Stimulated activated CD8-positive, alpha-beta memory T cell treated with anti-CD3 and anti-CD28 coated beads, Interleukin-2, amount 100 ng/mL, for 48 hours (primary cell): ENCODE measurements at places on chromosomes 16 and 17.

- DNase-seq, result no peak
Measured at GRCh38 chr17:32903774-32904673, 23.9 kb upstream of the TMEM98 start.

GRCh38 chr17:37405955-37406634 is 541 bp downstream of the ACACA start:
- no peak for DNase-seq

DNA sequence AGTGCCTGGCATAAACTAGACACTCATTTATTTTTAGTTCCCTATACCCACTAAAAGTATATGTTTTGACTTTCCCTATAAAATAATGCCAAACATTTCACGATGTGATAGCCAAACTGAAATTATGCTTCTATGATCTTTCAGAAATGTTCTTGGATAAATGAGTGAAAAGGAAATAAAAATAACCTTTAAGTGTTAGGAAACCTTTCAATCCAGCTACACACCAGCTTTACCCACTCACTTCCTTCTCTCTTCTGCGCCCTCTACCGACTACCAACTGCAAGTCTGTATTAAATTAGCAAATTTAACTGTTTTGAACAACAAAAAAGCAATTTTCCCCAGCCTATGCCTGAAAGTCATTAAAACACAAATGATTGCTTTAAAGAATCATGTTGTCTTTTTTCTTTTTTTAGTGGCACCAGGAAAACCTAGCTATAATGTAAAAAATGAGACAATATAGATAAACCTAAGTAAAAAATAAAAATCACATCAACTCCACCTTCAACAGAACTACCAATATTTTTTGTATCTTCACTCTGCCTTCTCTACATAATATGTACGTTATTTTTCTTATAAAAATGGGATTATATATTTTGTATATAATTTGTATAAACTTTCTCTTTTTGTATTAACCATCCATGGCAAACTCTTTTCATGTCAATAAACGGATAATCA is 13.2 kb upstream of the TMEM100 start:
- DNase-seq, result peak; percentile 1

GRCh38 chr17:49063652-49064051 is 66.5 kb downstream of the IGF2BP1 start:
- no peak for DNase-seq

GRCh38 chr17:36085765-36086164 is 4.2 kb downstream of the CCL3 start:
- no peak for DNase-seq

DNA sequence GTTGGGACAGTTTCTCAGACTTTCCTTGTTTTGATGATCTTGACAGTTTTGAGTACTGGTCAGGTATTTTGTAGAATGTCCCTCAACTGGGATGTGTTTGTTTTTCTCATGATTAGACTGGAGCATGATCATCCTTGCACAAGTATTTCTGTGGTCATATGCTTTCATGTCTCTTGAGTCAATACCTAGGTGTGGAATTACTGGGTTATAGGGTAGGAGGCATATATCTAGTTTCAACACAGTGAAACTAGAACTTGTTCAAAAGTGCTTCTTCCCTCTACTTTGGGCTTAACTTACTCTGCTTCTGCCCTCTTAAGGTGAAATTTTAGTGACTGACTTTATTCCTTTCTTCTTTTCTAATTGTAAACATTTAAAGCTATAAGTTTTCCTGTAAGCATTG is 30.1 kb downstream of the IKZF3 start:
- DNase-seq, result no peak

DNA sequence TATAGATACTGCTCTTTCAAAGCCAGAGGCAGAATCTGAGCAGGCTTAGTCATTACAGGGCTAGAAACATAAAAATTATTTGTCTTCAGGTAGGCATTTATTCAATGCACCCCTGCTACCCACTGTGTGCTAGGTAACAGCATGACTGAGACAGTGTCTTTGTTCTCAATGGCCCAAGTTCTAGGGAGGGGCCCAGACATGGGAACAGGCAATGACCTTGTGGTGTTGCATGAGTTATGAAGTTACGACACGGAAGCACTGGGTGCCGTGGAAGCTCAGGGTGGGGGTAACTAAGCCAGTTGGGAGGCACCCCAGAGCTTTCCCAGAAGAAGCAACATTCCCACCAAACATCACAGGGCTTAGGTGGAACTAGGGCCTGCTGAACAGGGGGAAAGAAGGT is 87.0 kb downstream of the CPPED1 start:
- no peak for DNase-seq

- DNase-seq, result no peak
Measured at GRCh38 chr17:82096709-82097183, 1.3 kb downstream of the FASN start.

DNA sequence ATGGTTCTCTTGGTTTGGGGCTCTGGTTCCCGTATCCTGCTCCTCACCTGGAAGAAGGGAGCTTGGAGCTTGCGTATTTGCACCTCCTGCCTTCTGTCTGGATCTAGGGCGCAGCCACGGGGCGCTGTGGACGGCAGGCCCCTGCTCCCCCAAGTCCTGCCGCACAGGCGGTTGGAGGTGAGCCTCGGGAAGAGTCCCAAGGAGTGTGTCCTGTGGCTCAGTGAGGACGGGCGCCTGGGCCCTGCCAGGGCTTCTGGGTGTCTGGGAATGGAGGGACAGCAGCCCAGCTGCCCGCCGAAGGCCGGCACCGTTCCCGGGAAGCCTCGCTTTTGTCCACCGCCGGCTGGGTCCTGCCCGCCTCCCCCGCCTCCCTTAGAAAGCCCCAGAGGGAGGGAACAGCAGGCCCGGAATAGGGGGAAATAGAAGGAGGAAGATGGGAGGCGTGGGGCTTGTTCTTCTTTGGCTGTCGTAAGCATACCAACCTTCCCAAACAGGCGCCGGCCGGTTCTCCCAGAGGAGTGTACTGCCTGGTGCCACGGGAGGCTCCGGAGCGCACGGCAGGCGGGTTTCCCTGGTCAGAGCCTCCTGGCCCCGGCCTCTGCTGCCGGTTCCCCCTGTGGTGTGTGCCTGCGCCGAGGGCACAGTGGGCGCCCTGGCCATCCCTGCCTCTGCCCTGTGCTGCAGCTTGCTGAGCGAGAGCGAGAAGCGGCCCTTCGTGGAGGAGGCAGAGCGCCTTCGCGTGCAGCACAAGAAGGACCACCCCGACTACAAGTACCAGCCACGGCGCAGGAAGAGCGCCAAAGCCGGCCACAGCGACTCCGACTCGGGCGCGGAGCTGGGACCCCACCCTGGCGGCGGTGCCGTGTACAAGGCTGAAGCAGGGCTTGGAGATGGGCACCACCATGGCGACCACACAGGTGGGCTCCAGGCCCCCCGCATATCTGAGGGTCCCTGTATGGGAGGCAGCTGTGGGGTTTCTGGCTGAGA is 1.8 kb downstream of the SOX8 start:
- no peak for DNase-seq

GRCh38 chr17:45345554-45346215 is 28.9 kb upstream of the MAP3K14 start:
- DNase-seq, result no peak

DNA sequence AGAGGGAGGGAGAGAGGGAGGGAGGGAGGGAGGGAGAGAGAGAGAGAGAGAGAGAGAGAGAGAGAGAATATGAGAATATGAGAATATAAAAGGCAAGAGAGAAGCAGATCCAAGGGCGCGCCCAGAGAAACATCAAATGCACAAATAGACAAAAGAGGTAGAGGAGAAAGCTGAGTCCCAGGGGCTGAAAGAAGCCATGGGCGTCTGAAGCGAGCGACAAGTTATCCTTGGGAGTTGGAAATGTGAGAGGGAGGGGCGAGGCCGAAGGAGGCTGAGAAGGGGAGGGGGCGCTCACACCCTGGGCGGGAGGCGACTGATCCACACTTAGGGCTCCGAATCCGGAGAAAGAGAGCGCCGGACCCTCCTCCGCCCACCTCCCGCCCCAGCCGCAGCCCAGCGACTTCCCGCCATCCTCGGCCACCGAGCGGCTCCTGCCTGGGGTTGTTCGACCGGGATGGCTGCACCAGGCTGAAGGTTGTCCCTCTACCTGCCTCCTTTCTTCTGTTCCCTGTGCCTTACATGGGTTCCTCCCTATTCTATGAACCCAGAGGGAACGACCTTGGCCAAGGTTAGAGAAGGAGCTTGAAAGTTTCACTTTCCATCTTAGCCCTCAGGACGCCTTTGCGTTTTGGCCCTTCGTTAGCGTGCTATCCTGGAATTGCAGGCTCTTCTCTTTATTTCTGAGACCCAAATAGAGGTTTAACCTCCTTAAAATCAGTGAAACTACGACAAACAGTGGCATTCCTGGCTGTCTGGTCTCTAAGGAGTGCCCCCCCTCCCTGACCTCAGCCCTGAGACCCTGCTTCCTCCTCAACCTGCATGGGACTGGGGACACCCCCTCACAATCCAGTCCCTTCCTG is 21.2 kb upstream of the HOXB9 start:
- no peak for DNase-seq

GRCh38 chr17:32584792-32585191 is 98.0 kb downstream of the CDK5R1 start:
- no peak for DNase-seq

DNA sequence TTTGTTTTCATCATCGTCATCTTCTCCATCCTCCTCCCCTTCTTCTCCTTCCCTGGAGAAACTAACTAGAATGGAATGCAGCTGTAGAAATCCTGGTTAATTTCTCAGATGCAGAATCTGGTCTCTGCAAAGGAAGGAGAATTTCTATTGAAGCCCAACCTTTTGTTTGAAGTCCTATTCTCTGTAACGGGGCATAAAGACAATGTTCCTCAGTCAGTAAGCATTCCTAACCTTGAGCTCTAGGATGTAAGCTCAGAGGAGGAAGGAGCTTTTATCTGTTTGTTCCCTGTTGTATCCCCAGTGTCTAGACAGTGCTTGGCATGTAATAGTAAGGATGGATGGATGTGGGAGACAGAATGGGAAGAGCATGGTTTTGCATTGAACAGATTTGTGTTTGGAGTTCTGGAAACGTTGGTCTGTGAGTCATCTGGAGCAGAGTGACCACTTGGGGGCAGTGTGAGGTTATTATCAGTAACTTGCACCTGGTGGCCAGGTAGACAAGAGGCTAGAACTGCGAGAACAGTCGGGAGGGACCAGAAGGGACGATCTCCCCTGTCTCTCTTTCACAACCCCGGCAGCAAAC is 363.7 kb downstream of the SNX29 start:
- DNase-seq, result no peak

DNA sequence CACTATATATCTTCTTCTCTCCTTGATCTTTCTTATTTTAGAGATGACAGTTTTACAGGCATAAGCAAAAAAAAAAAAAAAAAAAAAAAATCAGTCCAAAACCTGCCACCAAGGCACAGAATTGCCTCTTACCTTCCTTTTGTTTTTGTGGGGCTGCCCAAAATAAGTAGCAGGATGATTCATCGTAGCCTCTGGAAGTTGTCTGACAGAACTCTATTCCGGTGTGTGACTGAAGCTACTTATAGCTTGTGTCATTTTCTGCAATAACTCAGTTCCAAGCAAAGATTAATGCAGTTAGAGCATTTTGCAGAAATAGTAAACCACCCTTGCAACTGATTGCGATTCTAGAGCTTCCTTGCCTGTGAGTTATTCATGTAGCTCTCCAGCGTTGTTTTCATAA is 186.8 kb downstream of the KIF2B start:
- no peak for DNase-seq

DNA sequence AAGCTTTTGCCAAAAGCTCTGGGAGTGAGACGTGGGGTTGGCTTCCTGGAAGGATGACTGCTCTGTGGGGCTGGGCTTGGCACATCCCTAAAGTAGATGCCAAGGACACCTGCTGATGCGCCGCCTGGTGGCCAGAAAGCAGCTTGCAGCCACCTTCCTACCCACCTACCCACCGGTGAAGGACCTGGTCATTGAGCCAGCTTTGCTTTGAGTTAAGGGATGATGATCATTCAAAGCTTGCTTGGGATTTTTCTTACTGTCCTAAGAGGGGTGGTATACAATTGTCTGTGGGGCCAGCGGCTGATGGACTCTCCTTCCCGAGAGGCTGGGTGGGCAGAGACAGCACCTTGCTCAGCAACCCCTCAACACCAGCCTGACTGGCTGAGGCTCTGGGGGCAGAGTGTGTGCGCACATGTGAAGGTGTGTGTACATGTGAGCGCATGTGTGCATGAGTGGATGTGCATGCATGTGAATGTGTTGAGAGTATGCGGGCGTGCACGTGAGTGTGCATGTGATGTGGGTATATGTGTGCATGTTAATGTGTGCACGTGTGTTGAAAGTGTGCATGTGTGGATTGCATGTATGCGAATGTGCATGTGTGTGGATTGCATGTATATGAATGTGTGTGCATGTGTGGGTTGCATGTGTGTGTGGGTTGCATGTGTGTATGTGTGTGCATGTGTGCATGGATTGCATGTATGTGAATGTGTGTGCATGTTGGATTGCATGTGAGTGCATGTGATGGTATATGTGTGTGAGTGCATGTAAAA is 18.6 kb downstream of the C1QTNF1 start:
- DNase-seq, result peak; percentile 48

- DNase-seq, result no peak
Measured at GRCh38 chr17:3900646-3901045, 7.8 kb upstream of the CAMKK1 start.

GRCh38 chr17:80224683-80225082 is 4.5 kb downstream of the SLC26A11 start:
- no peak for DNase-seq

DNA sequence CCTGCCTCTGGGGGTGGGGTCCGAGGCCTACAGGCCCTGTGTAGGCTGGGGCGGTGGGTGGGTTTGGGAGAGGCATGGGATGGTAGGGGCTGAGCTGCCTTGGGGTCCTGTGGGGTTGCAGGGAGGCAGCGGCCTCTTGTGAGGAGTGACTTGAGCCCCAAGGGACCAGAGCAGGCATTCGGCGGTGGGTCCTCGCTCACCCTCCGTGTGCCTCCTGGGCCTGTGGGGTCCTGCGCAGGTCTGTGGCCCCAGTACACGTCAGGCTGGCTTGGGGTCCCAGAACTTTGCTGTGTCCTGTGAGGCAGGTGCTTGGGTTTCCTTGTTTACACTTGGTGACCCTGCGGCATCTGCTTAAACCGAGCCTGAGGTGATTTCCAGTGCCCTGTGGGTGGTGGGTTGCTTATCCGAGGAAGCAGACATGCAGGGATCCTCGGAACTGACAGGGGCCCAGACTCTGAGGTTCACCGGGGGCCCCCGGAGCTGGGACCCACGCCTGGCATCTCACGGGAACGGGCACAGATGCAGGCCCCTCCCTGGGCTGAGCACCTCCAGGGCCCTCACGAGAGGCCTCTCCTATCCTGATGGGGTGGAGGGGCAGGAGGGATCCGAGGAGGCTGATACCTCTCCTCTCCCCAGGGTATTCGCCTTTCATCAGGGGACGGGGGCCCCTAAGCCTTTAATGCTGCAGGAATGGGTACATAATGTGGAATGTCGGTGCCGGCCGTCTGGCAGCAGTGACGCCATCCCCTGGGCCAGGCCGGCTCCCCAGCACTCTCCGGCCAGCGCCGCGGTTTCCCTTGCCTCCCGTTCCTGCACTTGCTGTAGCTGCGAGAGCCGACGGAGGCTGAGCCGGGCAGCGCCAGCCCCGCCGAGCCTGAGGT is 7.7 kb downstream of the METRNL start:
- DNase-seq, result no peak

GRCh38 chr17:47057830-47058229 is 78.8 kb upstream of the RPRML start:
- DNase-seq, result no peak

- DNase-seq, result peak; percentile 56
Measured at GRCh38 chr16:85569615-85570212, 43.4 kb upstream of the GSE1 start.
